Suprapubic skin (tissue), 4 donors: ENCODE measurements at places on chromosomes 1 and 21.

DNA sequence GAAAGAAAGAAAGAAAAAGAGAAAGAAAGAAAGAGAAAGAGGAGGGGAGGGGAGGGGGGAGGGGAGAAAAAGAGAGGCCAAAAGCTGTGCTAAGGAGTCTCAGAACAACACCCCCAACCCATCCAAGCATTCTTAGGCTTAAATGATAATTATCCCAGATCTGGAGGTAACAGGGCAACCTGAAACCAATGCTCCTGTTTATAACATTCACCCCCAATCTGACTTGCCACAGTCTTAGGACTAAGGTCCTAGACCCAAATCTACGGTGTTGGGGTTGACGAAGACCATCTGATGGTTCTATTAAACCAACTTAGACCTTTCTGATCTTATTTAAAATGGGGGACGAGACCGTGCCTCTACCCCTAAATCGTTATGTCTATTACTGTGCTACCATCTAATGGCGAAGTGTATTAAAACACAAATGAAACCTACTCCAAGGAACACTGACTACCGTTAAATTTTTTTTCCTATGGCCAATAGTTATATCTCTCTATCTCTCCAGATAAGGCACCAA lies 119.3 kb upstream of the CDC42BPA start:
- H3K27me3 ChIP-seq: peaks cover 5% of the 10 kb centered on the region
- peaks cover 3% of the 10 kb centered on the region for H3K4me1 ChIP-seq
- peak overlapping the region; percentile 26 for H3K4me3 ChIP-seq
- DNase-seq: no peak

GRCh38 chr1:159936273-159936904 lies 9.0 kb downstream of the IGSF9 start:
- no peak overlapping the region for H3K4me3 ChIP-seq
- peak; percentile 90 for DNase-seq
- H3K27ac ChIP-seq: no peak overlapping the region
- peaks cover 82% of the 10 kb centered on the region for H3K4me1 ChIP-seq
- peaks cover 3% of the 10 kb centered on the region for H3K27me3 ChIP-seq

DNA sequence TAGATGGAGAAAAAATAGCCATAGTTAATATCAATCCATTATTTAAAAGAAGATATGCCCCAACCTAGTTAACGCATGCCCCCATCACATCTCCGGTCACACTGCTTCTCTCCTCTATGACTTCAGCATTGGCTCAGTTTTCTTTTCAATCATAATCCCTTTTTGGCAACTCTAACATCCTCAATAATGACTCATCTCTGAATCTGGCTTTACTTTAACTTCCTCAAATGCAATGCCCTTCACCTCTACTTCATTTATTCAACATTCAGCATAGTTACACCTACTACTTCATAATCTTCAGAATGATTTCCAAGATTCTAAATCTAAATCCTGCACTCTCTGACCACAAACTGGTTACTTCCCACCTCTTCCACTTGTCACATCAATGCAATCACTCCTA lies 417.3 kb downstream of the USH2A start:
- H3K36me3 ChIP-seq: no peaks in the 10 kb centered on the region
- H3K4me3 ChIP-seq: no peak overlapping the region
- no peaks in the 10 kb centered on the region for H3K27me3 ChIP-seq
- no peak overlapping the region for H3K27ac ChIP-seq
- DNase-seq: no peak

DNA sequence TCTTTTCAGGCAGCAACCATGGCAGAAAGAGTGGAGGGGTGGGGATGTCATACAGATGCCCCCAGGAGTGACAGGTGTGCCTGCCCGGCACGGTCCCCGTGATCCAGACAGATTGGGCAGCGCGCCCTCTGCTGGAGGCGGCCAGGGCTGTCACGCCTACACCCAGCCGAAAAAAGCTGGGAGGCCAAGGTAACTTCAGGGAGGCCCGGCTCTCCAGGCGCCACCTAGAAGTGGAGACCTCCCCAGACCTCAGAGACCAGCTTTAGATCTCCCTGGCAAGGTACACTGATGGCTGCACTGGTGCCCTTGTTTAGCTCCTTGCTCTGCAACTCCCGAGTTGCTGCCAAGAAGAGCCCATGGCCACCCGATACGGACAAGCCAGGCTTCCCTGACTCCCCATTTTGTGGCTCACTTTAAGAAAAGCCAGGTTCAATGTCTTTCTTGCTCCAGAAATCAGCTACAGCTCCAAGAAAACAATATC lies 6.6 kb downstream of the GOLT1A start:
- no peaks in the 10 kb centered on the region for H3K27me3 ChIP-seq
- peaks cover 17% of the 10 kb centered on the region for H3K4me1 ChIP-seq
- no peak overlapping the region for H3K27ac ChIP-seq

GRCh38 chr1:82778612-82779011 lies 977.9 kb downstream of the ADGRL2 start:
- H3K36me3 ChIP-seq: no peaks in the 10 kb centered on the region
- no peak overlapping the region for H3K4me3 ChIP-seq
- no peaks in the 10 kb centered on the region for H3K27me3 ChIP-seq
- no peaks in the 10 kb centered on the region for H3K4me1 ChIP-seq

DNA sequence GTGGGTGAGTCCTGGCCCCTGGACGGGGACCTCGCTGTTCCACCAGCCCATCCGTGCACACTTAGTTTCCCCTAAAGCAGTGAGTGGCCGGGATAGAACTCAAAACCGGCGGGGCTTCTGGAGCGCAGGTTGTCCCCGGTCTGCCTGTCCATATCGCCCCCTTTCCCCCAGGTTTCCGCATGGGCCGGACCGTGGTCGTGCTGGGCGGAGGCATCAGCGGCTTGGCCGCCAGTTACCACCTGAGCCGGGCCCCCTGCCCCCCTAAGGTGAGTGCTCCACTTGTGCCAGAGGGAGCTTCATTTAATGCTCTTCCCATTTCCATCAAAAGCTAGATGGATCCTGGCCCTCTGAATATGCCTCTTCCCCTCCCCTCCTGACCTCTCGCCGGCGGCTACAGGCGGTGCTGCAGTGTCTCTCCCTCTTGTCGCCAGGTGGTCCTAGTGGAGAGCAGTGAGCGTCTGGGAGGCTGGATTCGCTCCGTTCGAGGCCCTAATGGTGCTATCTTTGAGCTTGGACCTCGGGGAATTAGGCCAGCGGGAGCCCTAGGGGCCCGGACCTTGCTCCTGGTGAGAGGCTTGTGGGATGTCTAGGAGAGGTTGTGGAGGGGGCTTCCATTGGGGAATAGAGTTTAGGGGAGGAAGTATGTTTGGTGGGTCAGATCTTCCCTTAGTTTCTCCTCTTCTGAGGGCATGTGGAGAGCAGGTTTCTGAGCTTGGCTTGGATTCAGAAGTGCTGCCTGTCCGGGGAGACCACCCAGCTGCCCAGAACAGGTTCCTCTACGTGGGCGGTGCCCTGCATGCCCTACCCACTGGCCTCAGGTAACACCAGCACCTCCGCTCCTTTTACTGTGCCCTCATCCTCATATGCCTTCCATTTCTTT lies 683 bp downstream of the PPOX start:
- DNase-seq: no peak
- H3K27ac ChIP-seq: peak overlapping the region; percentile 87
- peaks cover 33% of the 10 kb centered on the region for H3K4me1 ChIP-seq
- H3K4me3 ChIP-seq: peak overlapping the region; percentile 81

DNA sequence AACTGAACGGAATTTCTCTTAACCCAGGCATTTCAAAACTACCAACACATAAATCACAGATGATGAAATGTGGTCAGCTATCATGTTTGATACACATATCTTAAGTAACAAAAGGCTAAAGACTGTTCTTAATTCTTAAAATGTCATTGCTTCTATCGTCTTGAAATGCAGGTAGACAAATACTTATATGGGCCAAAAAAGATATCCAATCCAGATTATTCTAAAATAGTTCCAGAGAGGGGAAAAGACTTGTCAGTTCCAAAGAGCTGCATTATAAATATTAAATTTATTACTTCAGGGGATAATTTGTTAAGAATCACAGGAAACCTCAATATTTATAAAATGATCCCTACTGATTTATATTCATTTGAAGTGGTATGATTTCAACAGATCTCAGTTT lies 259.4 kb downstream of the FAF1 start:
- no peaks in the 10 kb centered on the region for H3K36me3 ChIP-seq
- no peak overlapping the region for H3K27ac ChIP-seq
- peaks cover 10% of the 10 kb centered on the region for H3K4me1 ChIP-seq
- DNase-seq: no peak

DNA sequence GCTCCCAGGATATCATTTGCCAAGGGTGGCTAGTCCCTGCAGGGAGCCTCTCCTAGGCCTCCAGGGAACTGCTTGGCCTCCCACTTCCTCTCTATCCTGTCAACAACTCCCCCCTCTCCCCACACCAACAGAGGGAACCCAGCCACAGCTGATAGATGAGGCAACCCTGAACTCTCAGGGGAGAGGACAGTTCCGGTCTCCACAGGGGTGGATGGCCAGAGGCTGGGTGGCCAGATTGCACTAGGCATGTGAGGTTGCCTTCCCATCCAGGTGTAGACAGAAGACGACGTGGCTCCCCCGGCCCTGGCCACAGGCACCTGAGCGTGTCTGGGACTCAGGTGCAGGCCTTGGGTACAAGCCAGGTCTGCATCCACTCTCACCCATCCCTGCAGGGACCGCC lies 53.3 kb downstream of the TOR1AIP2 start:
- DNase-seq: peak; percentile 51
- no peaks in the 10 kb centered on the region for H3K36me3 ChIP-seq
- H3K27me3 ChIP-seq: no peaks in the 10 kb centered on the region
- H3K4me1 ChIP-seq: no peaks in the 10 kb centered on the region
- no peak overlapping the region for H3K27ac ChIP-seq

GRCh38 chr1:93845538-93846205 lies 33.3 kb downstream of the DNTTIP2 start:
- no peaks in the 10 kb centered on the region for H3K27me3 ChIP-seq
- peak overlapping the region; percentile 67 for H3K4me3 ChIP-seq
- peaks cover under 1% of the 10 kb centered on the region for H3K36me3 ChIP-seq
- H3K4me1 ChIP-seq: peaks cover 30% of the 10 kb centered on the region
- DNase-seq: no peak

GRCh38 chr1:57549300-57549699 lies 125.4 kb upstream of the DAB1 start:
- H3K27me3 ChIP-seq: no peaks in the 10 kb centered on the region
- no peaks in the 10 kb centered on the region for H3K4me1 ChIP-seq
- H3K36me3 ChIP-seq: no peaks in the 10 kb centered on the region
- DNase-seq: no peak

DNA sequence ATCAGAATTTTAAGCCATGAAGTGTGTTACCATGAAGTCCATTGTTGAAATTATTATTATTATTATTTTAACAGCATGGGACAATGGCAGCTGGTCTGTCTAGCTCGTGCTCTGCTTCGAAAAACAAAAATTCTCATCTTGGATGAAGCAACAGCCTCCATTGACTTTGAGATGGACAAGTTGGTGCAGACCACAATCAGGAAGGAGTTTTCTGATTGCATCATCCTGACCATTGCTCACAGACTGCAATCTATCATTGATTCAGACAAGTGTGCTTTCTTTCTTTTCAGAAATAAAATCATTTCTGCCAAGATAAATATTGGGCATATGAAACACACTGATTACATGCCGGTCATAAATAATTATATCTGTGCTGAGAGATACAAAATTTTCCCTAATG lies 21.0 kb downstream of the HSPA13 start:
- H3K27ac ChIP-seq: no peak overlapping the region
- H3K27me3 ChIP-seq: peaks cover 3% of the 10 kb centered on the region
- DNase-seq: no peak
- no peak overlapping the region for H3K4me3 ChIP-seq
- no peaks in the 10 kb centered on the region for H3K36me3 ChIP-seq

DNA sequence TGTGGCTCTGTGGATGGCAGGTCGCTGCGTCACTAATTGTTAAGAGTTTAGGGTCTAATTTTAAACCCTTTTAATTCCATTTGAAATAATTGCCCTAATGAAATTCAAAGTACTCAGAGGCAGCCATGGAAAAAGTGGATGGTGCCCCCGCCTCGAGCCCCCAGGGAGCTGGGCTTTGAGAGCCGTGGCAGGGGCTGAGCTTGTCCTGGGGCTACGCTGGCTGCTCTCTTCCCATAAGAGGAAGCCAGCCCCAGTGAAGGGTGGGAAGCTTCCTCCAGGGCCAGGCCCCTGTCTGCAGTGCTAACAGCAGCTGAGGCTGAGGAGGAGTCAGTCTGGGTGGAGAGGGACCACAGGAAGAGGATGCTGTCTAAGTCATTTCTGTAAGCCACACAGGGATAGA lies 315.0 kb upstream of the POU3F1 start:
- H3K27ac ChIP-seq: no peak overlapping the region
- no peaks in the 10 kb centered on the region for H3K36me3 ChIP-seq
- no peaks in the 10 kb centered on the region for H3K4me1 ChIP-seq
- H3K4me3 ChIP-seq: no peak overlapping the region
- DNase-seq: no peak

- H3K4me1 ChIP-seq: no peaks in the 10 kb centered on the region
- no peaks in the 10 kb centered on the region for H3K36me3 ChIP-seq
These were observed 10.0 kb downstream of the RGSL1 start for GRCh38 chr1:182459949-182460348.

GRCh38 chr1:28190337-28190979 lies 14.0 kb upstream of the PTAFR start:
- H3K4me3 ChIP-seq: no peak overlapping the region
- H3K27ac ChIP-seq: no peak overlapping the region
- H3K4me1 ChIP-seq: peaks cover 24% of the 10 kb centered on the region
- no peak for DNase-seq
- no peaks in the 10 kb centered on the region for H3K27me3 ChIP-seq

DNA sequence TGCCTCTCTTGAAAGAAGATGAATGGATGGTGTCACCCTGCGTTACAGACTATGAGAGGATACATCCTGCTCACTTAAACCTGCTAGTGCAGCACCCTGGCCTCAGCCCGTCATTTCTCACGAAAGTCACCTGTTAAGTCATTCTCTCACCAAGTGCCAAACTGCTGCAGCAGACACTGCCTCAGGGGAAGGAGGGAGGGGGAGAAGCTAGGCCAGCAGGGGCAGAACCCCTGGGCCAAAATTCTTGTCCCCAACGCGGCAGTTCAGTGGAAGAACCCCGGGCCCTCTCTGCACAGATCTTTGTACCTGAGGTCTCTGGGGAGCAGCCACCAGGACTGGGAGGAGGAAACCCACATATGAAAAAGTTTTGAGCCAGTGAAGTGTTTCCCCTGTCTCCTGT lies 37.6 kb downstream of the SYT6 start:
- no peak overlapping the region for H3K27ac ChIP-seq
- no peaks in the 10 kb centered on the region for H3K36me3 ChIP-seq
- peaks cover 10% of the 10 kb centered on the region for H3K4me1 ChIP-seq

DNA sequence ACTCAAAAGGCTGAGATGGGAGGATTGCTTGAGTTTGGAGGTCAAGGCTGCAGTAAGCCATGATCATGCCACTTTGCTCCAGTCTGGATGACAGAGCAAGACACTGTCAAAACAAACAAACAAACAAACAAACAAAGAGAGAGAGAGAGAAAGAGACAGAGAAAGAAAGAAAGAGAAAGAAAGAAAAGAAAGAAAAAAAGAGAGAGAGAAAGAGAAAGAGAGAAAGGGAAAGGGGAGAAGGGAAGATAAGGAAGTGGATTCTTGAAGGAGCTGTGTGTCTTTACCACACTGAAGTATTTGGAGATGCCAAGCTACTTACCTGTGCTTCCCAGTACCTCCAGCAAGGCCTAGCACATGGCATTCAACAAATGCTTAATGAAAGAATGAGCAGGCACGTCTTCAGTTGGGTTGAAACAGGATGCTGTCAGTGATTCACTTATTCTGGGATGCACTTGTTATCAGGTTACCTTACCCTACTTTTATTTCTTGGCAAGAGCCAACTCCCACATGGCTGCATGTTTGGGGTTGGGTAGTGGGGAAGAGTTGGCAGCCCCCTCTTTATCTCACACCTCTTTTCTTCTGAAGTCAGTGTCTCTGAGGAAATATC lies 28.8 kb downstream of the CD101 start:
- no peaks in the 10 kb centered on the region for H3K36me3 ChIP-seq
- peaks cover 11% of the 10 kb centered on the region for H3K4me1 ChIP-seq
- H3K4me3 ChIP-seq: no peak overlapping the region

- H3K27me3 ChIP-seq: no peaks in the 10 kb centered on the region
- DNase-seq: no peak
- no peaks in the 10 kb centered on the region for H3K36me3 ChIP-seq
- H3K4me1 ChIP-seq: no peaks in the 10 kb centered on the region
- H3K27ac ChIP-seq: no peak overlapping the region
These were observed 173.1 kb downstream of the LMO4 start for GRCh38 chr1:87501738-87502137.
